ENCODE measurements at places on chromosomes 4 and X.

DNA sequence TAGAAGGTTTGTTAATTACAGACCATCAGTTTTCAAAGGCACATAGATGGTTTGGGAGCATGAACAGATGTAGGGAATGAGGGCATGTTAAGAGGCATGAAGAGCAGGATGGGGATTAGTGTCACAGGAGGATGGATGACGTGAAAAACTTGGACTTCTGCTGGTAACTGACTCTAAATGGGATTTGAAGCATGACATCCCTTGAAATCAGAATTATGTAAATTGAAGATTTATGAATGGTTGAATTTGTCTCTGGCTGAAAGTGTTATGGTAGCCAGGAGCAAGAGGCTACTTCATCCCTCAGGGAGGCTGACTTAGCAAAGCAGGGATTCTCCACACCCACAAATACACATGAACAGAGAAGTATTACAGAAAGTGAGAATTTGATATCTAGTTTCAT lies 454.6 kb downstream of the MAGEB5 start:
- DNase-seq: no peak

DNA sequence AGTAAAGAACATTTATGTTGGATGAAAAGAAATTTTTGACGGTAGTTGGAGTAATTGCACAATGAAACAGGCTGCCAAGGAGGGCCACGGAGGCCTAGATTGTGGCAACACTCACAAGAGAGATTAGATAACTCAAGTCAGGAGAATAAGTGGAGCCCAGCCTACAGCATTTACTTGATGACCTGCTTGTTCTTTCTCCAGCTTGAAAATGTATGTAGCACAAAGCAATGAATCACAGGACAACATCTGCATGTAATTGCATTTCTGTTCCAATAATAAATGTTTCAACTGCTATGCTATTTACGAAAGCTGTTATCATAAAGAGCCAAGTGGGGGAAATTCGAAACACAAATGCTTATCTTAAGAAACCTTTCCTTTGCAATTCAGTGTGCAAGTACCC lies 221.2 kb upstream of the MID1 start:
- peak; percentile 81 for DNase-seq

GRCh38 chr4:10737337-10737736 lies 52.8 kb upstream of the CLNK start:
- DNase-seq: peak; percentile 61

- DNase-seq: no peak
These were observed 91.7 kb downstream of the EFNB1 start for GRCh38 chrX:68920561-68920960.

GRCh38 chr4:70772929-70773555 lies 51.3 kb downstream of the RUFY3 start:
- no peak for DNase-seq

GRCh38 chr4:137762591-137762990 lies 230.3 kb upstream of the PCDH18 start:
- no peak for DNase-seq

DNA sequence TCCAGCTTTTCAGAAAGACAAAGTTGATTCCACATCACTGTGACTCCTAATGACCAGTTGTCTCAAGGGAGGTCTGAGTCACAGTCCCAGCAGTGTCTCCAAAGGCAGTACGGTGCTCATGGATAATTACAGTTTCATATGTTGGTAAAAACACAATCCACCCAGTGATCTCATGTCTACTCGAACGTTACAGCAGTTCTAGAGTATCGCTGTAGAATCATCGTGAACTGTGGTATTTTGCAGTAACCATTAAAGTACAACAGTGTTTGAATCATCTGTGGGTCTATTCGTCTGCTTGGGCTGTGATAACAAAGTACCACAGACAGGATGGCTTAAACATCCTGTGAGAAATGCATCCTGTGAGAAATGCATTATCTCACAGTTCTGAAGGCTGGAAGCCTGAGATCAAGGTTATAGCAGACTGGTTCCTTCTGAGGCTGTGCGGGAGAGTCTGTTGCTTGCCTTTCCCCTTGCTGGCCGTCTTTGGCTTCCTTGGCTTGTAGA lies 121.1 kb upstream of the SORBS2 start:
- DNase-seq: peak; percentile 91

GRCh38 chr4:1317177-1318045 lies 27.7 kb downstream of the MAEA start:
- no peak for DNase-seq

DNA sequence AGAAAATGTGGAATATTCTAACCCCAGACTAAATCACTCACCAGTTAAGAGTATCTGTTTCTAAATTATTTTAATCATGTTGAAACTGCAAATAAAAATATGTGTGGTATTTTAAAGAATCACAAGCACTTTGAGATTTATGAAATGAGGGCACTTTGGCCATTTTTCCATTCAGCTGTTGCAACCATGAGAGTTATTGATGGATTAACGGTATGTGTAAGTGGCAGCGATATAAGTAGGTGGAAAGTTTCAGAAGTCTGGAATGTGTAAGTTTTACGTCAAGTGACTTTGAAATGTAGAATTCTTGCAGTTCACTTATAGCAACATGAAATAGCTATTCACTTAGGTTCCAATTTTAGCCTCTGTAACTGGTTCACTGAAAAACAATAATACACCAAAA lies 905.1 kb upstream of the SLIT2 start:
- peak; percentile 9 for DNase-seq

GRCh38 chrX:124240422-124240821 lies 92.0 kb upstream of the TEX13D start:
- DNase-seq: peak; percentile 26

DNA sequence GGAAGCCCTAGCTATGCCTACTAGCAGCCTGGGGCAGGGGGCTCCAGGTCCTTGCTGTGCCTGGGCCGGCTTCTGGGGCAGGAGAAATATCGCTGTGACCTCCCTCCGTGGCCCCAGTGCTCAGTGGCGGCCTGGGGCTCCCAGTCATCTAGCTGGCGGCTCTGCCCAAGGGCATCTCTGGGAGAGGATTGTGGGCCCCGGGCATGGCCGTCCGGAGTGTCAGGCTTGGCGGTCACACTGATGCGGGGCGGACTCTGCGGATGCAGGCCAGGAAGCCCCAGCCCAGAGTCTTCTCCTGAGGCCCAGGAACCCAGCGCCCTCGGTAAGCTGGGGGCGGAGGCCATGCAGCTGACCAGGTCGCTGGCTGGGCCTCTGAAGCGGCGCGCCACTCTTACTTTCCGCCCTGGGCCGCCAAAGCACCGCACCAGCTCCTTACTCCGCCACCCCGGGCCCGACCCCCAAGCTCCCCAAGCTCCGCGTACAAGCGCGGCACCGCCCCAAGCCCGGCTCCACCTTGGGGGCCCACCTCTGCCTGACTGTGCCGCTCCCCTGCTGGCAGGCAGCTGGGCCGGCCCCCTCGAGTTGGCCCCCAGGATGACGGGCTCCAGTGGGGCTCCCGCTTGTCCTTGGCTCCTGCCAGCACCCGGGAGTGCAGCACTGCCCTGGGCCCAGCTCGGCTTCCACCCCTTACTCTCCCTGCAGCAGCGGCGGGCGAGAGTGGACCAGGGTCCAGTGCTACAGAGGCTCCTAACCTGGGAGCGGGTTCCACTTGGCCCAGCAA lies 720.0 kb downstream of the PCDH18 start:
- no peak for DNase-seq

GRCh38 chr4:88965053-88965452 lies 91.9 kb downstream of the FAM13A start:
- peak; percentile 17 for DNase-seq

DNA sequence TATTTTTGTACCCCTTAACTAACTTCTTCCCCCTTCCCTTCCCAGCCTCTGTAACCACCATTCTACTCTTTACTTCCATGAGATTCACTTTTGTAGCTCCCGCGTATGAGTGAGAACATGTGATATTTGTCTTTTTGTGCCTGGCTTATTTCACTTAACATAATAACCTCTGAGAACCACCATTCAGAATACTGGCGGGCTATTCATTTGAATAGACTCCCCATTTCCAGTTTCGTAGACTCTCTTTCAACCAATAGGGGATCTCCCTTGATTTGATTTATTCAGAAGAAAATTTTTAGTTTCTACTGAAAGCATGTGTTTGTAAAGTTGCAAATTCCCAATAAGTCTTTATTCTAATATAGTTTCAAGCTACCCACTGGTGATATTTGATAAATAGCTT lies 117.2 kb downstream of the GATB start:
- DNase-seq: no peak

- no peak for DNase-seq
These were observed 140.9 kb downstream of the BCOR start for GRCh38 chrX:39956803-39957394.

- DNase-seq: peak; percentile 47
These were observed 449.8 kb upstream of the SMIM31 start for GRCh38 chr4:164304101-164304639.

DNA sequence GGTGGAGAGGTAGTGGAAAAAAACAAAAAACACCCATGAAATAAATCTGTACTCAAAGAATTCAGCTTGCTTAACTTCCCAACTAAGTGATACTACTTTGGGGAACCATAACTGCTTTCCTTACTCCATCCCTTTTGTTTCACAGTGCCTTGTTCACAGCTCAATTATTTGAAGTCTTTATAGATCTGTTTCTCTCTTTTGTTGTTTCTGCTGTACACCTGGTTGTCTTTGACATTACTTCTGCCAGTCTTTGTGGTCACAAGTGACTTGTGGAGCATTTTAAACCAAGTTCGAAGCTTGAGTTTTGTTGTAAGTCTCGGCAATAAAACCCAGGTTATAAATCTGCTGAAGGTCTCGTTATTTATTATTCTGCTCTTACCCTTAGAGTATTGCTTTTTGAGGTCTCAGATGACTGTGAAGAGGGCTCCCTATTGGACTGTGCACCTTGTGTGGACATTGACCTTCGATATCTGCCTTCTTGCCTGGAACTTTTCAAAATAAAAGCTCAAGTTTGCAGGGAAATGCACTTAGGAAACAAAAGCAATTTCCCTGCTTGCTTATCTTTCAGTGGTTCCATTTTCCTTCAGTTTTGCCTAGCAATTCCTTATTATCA lies 59.8 kb downstream of the ANK2 start:
- no peak for DNase-seq

DNA sequence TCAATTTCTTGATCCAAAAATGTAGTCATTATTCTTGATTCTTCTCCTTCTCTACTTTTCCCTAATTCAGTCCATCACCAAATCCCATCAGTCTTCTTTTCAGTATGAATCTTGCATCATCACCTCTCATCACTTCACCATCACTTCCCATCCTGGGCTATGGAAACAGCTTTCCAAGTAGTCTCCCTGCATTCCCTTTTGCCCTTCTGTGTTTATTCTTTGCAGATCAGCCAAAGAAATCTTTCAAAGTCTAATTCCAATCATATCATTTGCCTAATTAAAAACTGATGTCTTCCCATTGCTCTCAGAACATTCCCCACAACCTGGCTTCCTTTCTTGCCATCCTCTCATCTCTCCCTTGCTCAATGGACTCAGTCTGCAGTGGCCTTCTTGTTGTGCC lies 201.7 kb upstream of the ADAMTS3 start:
- no peak for DNase-seq

GRCh38 chrX:71144651-71145050 lies at the start of gene NLGN3:
NLGN3 (plus strand) TSS chrX:71144841; CDS start chrX:71147750, 2,909 bp downstream.
- DNase-seq: no peak

DNA sequence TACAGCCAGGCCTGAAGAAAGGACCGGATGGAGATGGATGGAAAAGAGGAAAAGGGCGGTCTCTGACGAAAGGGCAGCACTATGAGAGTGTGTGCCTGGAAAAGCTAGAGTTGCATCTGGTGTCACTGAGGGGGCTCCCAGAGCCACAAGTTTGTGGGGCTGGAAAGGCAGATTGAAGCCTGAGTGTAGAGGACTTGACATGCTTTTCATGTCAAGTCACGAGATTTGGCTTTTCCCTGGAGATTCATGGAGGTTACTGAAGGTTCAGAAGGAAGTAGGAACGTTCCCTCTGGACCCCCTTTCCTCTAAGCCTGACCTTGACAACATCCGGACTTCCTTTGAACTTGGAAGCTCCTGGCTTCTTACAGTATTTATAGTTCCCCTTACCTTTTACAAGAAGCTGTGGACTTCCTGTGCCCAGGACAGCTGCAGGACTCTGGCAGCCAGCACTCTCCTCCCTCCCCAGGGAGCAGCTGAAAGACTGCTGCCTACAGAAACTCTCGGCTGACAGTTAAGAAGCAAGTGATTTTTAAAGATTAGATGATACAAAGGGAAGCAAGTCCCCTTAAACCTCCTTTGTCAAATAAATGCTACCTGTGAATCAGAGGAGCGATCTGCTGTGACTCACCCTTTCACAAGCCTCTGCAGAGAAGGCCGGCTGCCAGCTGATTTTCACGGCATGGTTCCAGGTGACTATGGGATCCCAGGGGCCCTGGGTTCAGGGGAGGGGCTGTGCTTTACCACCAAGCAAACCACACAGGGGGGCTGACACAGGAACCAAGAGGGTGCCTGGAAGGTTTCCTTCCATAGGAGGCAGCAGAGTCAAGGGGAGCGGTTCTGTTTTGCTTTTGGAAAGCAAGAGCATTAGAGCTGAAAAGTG lies 72.9 kb upstream of the STIM2 start:
- DNase-seq: peak; percentile 47

DNA sequence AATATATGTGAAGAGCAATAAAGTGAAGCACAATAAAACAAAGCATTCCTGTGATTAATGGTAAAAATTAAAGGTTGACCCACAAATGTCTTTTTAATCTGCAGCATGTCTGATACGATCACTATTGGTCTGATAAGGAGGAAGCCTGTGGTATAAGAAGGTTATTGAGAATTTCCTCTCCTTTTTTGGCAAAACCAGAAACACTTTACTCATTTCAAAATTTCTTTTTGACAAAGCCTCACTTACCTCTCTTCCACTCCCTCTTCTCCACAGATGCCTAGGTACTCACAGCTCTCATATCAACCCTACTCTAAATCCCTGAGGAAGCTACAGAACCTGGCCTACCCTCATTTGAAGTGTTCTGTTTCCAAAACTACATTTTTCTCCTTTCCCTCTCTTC lies 56.1 kb downstream of the TSPAN5 start:
- no peak for DNase-seq

GRCh38 chr4:127708985-127709384 lies 21.2 kb upstream of the SLC25A31 start:
- peak; percentile 66 for DNase-seq

DNA sequence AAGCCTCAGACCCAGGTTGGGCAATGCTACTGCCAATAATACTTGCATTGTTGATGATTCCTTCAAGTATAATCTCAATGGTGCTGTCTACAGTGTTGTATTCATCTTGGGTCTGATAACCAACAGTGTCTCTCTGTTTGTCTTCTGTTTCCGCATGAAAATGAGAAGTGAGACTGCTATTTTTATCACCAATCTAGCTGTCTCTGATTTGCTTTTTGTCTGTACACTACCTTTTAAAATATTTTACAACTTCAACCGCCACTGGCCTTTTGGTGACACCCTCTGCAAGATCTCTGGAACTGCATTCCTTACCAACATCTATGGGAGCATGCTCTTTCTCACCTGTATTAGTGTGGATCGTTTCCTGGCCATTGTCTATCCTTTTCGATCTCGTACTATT lies 7.4 kb downstream of the LPAR4 start:
- no peak for DNase-seq

Measured in amniotic epithelial cell (primary cell).